NCI-H748 treated with DMSO at 0.1 percent for 48 hours (cell line): ENCODE measurements at places on chromosomes 7 and 10.

- DNase-seq = no peak
Observed at GRCh38 chr7:127901895-127902703, 129.1 kb downstream of the LRRC4 start.

DNA sequence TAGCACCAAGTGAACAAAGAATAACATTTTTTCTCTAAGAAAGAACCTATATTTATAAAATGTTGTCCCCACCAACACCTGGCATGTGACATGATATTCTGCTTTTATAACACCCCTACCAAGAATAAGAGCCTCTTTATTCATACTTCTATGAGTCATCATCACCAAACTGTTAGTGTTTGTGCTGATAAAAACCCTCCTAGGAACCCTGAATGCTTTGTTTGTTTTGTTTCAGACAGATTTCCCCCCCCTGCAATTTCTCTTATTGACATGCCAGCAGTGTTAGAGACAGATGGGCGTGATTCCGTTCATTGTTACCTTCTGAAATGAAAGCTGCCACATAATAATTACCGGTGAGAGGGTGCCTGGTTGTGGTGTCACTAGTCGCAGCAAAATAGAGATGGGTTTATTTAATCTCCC lies 651.1 kb downstream of the SORCS1 start:
- DNase-seq = peak; percentile 90

DNA sequence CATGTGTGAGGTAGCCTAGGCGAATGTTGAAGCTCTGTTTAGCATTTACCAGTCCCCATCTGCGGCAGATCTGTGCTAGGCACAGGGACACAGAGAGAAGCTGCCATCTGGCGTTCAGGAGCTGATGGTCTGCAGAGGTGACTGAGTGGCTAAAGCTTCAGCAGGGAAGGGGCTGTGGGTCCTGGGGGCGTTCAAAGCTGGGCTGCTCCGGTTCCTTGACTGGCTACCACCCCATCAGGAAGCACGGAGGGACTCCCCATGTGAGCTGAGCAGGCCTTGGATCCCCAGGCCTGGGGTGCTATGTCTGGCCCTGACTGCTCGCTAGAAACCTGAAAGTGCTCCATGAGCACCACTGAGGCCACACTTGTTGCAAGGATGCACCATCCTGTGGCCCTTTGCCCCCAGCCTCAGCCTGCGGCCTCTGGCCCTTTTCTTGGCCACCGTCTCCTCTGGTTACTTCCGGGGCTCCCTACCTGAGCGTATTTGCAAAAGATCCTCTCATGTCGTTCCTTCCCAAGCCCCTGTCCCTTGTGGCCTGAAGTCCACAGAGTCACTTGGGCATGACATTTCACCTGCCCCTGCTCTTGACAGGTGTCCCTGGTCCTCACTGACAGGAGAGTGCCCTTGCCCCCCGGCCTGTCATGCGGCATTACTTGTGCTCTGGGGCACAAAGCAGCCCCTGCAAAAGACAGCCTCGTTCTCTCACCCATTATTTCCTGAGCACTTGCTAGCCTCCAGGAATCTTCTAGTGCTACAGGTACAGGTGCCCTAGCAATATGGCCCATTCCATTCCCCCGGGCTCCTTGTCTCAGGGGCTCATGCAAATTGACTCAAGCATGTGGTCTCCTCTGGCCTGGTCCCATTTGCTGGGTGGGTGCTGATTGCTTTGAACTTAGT lies 108.1 kb downstream of the GLRX3 start:
- DNase-seq = no peak

GRCh38 chr10:103661198-103661950 lies 167.9 kb downstream of the NEURL1 start:
- DNase-seq = no peak

DNA sequence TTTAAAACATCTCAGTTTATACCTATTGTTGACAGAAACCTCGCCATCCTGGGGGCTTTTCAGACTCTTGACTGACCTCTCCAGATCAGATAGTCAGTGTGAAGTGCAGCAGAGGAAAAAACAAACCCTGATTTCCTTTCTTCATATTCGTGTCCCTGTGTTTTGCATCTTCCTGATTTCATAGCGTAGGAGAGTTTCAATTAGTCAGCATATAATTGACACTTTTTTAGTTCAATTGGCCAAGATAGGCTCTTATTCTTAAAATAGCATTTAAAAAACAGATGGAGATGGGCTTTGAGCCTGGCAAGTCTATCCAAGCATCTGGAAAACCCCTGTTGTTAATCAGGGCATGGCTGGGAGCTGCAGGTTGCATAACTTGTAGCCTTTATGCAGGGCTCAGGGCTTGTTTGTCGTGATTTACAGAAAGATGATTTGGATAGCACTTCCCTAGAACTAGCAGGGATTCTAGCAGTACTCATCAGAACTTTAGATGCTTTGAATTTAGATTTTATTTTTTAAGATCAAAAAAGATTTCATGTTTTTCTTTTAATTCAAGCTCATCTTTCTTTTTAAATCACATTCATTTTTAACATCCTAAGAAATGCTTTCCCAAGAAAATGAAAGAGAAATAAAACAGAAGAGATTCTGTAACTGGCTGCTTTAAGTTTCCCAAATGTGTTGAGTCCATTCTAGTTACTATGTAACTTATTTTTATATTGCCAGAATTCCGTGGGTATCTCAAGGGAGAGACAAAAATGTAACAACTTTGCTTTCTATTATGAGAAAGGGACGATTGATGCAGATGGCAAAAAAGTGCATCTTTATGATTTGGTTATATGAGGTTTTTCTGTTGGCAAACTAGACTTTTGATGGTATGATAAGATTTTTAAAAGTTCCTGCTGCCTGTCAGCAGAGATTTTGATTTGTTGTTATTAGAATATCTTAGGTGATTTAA lies 270.8 kb upstream of the FZD8 start:
- no peak for DNase-seq

DNA sequence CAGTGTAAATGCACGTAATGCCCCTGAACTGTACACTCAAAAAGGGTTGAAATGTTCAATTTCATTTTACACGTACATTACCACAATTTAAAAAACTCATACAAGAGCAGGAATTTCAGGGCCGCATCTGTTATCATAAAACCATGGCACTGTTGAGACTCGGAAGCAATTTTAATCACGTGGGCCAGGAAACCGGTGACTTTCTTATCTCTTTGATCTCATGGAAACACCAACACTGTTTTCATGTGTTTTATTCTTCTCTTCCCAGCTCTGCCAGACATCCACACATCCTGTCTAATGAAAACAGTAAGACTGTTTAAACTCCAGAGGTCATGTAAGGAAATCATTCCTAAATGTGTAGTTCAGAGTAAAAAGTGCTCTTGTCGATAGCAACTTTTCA lies 35.9 kb downstream of the PTPRE start:
- no peak for DNase-seq

DNA sequence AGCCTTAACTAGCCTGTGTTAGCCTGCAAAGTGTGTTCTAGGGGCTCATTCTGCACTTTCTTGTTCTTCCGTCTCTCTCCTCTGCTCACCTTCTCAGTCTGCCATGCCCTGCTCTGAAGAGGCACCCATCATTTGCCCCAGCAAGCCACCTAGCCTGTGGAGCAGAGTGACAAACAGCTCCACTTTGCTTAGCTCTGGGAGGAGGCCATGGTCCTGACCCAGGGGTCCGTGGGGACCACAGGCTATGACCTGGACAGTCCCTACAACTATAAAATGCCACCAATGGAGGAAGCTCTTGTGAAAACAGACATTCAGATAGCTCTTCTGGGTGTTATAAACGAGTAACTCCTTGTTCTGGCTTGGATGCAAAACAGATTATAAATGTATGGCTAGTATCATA lies 1029.6 kb downstream of the CNTNAP2 start:
- no peak for DNase-seq

- DNase-seq = no peak
Observed at GRCh38 chr10:95558593-95559320, 2.4 kb downstream of the SORBS1 start.

GRCh38 chr7:47672977-47673381 lies 91.1 kb upstream of the TNS3 start:
- no peak for DNase-seq

- no peak for DNase-seq
Observed at GRCh38 chr7:158557441-158557755, 30.2 kb downstream of the PTPRN2 start.

DNA sequence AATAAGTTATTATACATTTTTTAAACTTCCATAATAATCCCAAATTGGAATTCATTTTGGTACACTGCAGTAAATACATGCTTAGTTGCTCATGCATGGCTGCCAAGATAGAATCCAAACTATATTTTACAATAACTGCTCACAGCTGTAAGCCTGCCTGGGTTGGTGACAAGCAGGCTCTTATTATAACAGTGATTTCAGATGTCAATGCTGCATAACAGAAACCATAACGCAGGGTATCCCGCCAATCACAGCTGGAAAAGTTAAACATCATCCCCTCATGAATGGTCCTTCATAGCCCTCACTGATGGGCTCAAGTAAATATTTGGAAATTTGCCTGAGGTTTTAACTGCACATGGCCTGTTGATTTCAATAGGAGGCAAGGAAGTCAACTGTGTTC lies 149.8 kb downstream of the AMPH start:
- peak; percentile 70 for DNase-seq

- DNase-seq = no peak
Observed at GRCh38 chr7:31058122-31058521, 6.0 kb downstream of the ADCYAP1R1 start.
